ENCODE measurements at places on chromosomes 5 and 9.

DNA sequence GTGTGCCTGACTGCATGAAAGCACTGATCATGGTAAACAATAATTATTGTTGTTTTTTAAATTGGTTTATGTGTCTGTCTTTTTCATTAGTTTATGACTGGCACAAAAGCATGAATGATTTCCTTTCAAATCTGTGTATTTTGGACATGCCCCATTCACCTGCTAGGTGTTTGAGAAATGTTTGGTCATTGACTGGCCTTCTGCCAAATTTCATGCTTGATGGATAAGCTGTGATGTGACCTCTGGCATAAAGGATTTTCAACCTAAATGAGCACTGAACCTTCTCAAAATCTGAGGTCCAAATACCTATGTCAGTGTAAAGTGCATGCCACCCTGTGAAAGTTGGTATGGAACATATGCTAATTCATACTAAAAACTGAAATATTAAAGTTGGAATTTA lies 204.5 kb downstream of the BRINP1 start:
- DNase-seq = peak; percentile 86

DNA sequence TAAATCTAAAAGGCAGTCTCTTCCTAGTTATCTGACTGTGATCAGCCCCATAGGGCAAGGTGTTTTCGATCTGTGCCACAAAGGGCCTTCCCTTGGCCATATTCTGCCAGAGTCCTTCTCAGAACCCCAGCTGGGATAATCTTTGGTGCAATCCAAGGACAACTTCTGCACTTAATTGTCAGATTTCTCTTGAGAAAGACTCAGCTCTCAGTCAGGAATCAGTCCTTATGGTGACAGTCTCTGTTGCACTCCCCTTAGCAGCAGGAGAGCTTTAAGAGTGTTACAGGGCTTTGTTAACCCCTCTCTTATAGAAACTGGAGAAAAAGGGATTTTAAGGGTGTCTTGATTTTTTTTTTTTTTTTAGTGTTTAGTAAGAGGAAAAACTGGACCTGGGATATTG lies 15.4 kb upstream of the RFX3 start:
- DNase-seq = no peak

DNA sequence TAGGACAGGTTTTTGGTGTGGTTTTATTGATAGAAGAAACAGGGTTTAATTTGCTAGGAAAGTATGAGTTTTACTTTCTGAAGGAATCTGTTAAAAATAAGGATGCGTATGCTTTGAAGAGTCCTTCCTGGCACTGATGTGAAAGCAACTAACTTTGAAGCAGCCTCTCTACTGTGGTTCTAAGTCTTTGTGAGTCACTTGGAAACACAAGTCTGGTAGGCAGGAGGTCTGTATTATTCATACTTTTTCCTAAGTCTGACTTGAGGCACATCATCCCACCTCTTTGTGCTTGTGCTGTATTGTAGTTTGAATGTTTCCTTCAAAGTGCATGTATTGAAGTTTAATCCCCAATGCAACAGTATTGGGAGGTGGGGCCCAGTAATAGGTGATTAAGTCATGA lies 129.0 kb downstream of the TAF11L14 start:
- DNase-seq = no peak

DNA sequence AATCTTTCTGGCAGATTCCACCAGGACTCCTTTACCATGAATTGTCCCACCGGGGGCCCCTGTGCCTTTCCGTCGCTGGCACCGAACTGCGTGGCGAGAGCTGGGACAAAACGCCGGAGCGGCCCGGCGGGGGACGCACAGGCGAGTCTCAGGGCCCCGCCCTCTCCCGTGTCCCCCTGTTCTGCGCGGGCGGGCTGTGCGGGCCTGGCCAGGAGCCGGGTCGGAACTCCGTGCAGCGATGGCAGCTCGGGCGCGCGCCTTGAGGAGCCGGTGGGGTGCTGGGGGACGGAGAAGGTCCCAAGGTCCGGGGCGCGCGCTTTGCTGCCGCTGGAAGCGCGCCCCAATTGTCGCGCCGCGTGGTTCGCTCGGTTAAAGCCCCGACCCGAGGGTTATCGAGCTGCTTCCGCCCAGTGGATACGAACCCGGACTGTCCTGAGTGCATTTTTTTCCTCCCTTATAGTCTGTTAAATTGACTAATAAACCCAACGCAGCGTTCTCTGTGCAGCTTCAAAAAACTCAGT lies 125.3 kb downstream of the TMEM174 start:
- no peak for DNase-seq

DNA sequence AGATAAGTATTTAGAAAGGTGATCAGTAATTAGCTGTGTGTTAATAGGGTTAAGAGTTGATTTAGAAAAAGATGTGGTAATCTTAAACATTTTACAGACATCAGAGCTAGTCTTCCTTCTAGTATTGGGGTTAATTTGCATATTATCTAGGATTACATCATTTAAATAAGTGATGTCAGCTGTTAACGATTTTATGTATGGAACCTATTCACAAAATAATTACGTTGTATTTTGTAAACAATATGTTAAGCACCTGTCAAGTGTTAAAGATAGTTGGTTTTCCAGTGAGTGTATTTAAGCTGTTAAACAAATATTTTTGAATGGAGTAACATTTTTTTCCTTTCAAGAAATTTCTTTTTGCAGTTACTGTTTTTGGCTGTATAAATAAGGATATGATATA lies 2.2 kb downstream of the DCP2 start:
- DNase-seq = peak; percentile 19

DNA sequence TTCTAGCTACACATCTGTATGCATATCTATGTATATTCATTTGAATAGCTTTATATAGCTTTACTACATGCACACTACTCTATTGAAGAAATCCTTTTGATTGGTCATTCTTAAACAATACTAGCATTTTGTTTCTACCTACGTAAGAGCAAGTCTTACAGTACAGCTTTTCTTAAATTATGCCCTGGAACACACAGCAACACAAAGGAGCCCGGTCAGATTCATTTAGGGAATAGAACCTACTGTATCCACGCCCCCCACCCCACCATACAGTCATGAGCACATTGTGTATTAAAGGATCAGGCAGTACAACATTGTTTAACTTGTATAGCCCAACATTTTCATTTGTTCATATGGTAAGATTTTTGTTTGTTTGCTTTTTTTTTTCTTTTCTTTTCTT lies 162.8 kb downstream of the GIN1 start:
- no peak for DNase-seq

Measured in DMS53 (cell line).